Heart right ventricle (tissue), 16 donors: ENCODE measurements at places on chromosomes 13 and 19. TPM values are rescaled to one million over a fixed set of nuclear protein-coding genes. Genes with fewer than 3 reads are reported as not detected.

ZSCAN4 gene
- total RNA-seq = not detected

ONECUT3 gene
- not detected for total RNA-seq

SIGLECL1 gene
- total RNA-seq = not detected

URAD gene
- not detected for total RNA-seq

ZNF723 gene
- not detected for total RNA-seq

BBC3 gene
- total RNA-seq = 2.4 TPM

PLPP2 gene
- 0.14 TPM for total RNA-seq

SKA3 gene
- 0.10 TPM for total RNA-seq

ZNF610 gene
- total RNA-seq = 5.9 TPM

SPC24 gene
- 7.0 TPM for total RNA-seq

ZNF728 gene
- 4.4 TPM for total RNA-seq

CEACAM1 gene
- 2.8 TPM for total RNA-seq

ATCAY gene
- not detected for total RNA-seq

ZNF229 gene
- total RNA-seq = 11.4 TPM
